NCI-H2029 (cell line): ENCODE measurements at places on chromosomes 5 and 9.

DNA sequence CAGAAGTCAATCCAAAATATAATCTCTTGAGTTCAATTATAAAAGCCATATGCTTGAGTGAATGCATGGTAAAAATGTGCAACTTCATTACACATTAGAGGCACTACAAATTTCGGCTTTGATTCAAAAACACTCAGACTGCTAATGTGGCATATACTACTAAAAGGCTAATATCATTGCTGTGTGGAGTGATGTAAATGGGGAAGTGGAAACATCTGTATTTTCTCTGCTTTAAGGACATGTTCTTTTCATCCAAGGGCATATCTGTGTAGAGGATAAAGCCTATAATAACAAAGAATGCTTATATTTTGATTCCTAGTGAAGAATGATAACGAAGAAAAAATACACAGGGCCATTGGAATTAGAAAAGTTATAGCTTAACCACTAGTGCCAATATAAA is 643.9 kb upstream of the ZNF608 start:
- DNase-seq = no peak

- no peak for DNase-seq
Observed at GRCh38 chr9:12538842-12539579, 154.2 kb upstream of the TYRP1 start.

- peak; percentile 19 for DNase-seq
Observed at GRCh38 chr5:171785517-171785916, at the start of gene SMIM23. Gene SMIM23 (plus strand): TSS chr5:171785817. CDS start chr5:171785872, 55 bp downstream.

GRCh38 chr9:27073841-27074728 is 34.9 kb upstream of the TEK start:
- DNase-seq = no peak

GRCh38 chr9:16092142-16093091 is 539.6 kb downstream of the CCDC171 start:
- DNase-seq = no peak
